T-helper 17 cell (primary cell): ENCODE measurements at places on chromosomes 12 and 14. TPM values are rescaled to one million over a fixed set of nuclear protein-coding genes. Genes with fewer than 3 reads are reported as not detected.

IL22 gene
- total RNA-seq: 5.6 TPM

DBX2 gene
- total RNA-seq: not detected

TAC3 gene
- not detected for total RNA-seq

LRFN5 gene
- not detected for total RNA-seq

SPTB gene
- total RNA-seq: 8.4 TPM

FSCB gene
- not detected for total RNA-seq

CCDC38 gene
- total RNA-seq: 0.10 TPM

AQP2 gene
- total RNA-seq: not detected

PSMA3 gene
- 101 TPM for total RNA-seq

LPAR5 gene
- total RNA-seq: 2.9 TPM

SFSWAP gene
- 80.0 TPM for total RNA-seq
